ENCODE measurements at places on chromosomes 4 and X. TPM values are rescaled to one million over a fixed set of nuclear protein-coding genes. Genes with fewer than 3 reads are reported as not detected.

GRCh38 chr4:56222514-56222913, 164.8 kb downstream of the AASDH start:
- no peak for DNase-seq

- DNase-seq = no peak
Observed at GRCh38 chr4:135775909-135776308, 1574.3 kb upstream of the PABPC4L start.

- no peak for DNase-seq
Observed at GRCh38 chr4:73438048-73438447, 2.0 kb downstream of the AFP start.

DNA sequence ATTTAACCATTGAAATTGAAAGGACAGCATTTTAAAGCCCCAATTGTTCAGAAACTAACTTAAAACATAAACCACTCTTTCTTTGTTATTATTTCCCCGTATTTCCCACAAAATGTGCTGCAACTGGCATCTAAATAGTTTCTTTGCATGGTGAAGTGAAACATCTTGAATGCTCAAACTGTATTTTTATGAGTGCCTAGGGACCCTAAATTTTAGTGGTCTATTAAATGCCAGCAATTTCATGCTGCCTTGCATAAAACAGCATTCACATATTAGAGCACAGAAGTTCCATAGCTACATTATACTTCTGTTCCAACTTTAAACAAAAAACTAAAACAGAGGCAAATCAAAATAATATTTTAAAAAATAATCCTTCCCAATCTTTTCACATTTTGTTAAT, 5.4 kb downstream of the RAB28 start:
- DNase-seq = no peak

GRCh38 chr4:106039796-106040195, 144.5 kb downstream of the NPNT start:
- DNase-seq = no peak

GRCh38 chr4:38078590-38079421, 118.6 kb downstream of the PTTG2 start:
- no peak for DNase-seq

DNA sequence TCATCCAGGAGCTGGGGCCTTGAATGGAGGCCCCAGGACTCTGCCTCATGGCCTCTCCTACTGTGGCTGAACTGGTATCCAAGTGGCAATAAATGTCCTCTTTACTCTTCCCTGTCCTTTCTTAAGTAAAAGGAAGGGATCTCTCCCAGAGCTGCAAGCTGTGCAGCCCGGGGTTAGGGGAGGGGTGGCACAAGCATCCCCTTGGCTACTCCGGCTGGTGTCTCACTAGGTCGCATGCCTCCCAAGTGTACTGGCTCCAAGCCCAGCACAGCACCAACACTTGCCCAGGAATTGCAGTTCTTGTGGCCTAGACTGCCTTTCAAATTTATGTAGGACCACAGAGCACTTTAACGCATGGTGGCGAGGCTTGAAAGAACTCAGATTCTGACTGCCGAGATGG, 44.7 kb upstream of the MED14 start:
- no peak for DNase-seq

DNA sequence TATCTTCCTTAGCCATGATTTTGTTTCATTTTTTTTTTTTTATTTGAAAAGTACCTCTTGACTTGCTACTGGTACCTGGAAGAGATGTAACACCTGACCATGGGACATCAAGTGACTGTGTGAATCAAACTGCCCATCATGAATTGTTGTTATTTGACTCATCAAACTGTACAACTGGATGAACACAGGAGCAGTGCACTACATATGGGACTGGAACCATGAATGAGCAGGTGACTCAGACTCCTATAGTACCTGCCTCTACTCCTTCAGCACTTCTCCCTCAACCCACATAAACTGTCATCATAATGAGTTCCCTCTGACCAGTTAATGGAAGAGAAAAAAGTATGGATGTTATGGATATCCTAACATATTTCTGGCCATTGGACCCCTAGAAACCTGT, 15.9 kb upstream of the UBE2D3 start:
- no peak for DNase-seq

GRCh38 chr4:107996949-107997788, 7.5 kb downstream of the HADH start:
- DNase-seq = no peak

DNA sequence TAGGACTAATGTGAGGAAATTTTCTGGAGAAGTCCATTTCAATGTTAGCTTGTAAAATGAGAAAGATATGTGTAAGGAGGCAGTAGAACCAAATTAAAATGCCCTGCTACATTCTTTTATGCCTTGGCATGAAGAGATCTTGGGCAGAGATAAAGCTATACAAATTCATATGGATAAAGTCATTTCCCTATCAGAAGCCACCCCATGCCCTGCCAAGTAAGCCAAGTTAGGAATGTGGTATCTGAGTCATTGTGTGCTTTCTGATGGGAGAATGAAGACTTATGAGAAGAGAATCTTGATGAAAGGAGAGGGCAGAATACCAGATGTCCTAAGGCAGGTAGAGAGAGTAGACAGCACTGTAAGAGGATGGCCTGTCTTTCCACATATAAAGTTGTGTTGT, 83.7 kb downstream of the TEX13A start:
- DNase-seq = no peak

GRCh38 chr4:139711461-139711860, 45.8 kb downstream of the MGST2 start:
- DNase-seq = no peak

DNA sequence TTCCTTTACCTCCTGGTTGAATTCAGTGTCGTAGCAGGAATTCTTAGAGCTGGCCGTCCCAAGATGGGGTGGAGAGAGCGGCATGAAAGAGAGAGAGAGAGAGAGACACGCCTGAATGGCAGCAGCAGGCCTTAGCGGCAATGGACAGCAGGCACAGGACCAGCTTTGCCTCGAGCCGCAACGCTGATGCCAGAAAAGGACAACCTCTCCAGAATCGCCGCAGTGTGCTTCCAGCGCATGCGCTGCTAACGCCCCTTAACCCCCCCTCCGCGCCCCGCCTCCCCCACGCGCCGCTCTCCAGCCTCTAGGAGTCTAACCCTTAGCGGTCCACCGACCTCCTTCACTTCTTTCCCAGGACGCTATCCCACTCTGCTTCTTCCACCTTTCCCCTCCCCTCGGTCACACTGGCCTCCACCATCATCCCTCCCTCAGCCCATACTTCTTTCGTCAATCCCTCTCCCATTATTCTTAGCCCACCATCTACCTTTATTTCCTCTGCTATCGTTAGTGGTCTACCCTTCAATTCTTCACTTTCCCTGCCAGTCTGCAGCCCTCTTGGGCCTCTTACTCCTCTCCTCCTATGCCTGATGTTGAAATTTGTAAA, 10.5 kb upstream of the ZCCHC13 start:
- peak; percentile 75 for DNase-seq

- DNase-seq = no peak
Observed at GRCh38 chr4:12507868-12508481, 976.2 kb downstream of the RAB28 start.

- no peak for DNase-seq
Observed at GRCh38 chr4:174069848-174070330, 213.6 kb downstream of the FBXO8 start.

GRCh38 chr4:2944586-2945526, 18.4 kb downstream of the NOP14 start:
- no peak for DNase-seq

GRCh38 chr4:61202638-61203435, 2.7 kb downstream of the ADGRL3 start:
- peak; percentile 39 for DNase-seq

- no peak for DNase-seq
Observed at GRCh38 chrX:110145311-110145710, 142.4 kb downstream of the TMEM164 start.

GRCh38 chr4:6591781-6592180, 16.8 kb downstream of the MAN2B2 start:
- no peak for DNase-seq

DNA sequence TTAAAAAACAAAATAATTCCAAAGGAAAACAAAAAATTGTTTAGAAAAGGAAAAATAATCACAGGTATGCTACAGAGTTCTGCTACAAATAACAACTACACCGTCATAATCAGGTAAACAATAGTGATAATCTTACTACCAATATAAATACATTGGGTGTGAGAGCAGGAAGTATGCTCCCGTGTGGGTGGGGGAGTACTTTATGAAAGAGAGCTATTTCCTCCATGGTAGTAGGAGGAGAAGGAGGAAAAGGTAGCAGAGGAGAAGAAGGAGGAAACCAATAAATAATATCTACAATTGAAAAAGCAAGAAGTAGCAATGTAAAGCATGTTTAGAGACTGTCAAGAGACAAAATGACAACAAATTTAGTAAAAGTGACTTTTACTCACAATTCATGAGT, 35.1 kb downstream of the TEC start:
- DNase-seq = no peak

DNA sequence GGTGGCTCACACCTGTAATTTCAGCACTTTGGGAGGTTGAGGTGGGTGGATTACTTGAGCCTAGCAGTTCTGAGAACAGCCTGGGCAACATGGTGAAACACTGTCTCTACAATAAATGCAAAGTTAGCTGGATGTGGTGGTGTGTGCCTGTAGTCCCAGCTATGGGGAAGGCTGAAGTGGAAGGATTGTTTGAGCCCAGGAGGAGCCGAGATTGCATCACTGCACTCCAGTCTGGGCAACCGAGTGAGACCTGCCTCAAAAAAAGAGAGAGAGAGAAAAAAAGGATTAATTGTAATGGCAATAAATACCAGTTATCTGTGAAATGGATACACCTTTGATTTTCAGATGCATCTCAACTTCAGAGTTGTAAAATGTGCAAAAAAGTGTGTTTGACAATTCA, 58.8 kb downstream of the SPRY1 start:
- no peak for DNase-seq

DNA sequence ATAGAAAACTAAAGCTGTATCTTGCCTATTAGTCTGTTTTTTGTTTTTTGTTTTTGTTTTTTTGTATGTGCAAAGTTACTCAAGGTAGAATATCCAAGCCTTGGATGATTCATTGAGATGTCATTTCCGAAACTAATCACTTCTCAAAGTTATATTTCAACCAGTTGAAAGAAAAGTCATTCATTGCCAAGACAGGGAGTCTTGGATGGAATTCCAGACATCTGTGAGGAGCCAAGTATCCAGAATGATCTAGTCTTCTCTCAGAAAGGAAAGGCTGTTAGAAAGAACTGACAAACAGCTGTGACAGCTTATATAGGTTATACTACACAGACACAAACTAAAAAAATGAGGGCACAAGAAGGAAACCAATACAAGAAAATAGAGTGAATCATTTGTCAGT, 141.1 kb upstream of the NDST3 start:
- peak; percentile 9 for DNase-seq

GRCh38 chr4:105510245-105510644, 36.4 kb upstream of the PPA2 start:
- no peak for DNase-seq

DNA sequence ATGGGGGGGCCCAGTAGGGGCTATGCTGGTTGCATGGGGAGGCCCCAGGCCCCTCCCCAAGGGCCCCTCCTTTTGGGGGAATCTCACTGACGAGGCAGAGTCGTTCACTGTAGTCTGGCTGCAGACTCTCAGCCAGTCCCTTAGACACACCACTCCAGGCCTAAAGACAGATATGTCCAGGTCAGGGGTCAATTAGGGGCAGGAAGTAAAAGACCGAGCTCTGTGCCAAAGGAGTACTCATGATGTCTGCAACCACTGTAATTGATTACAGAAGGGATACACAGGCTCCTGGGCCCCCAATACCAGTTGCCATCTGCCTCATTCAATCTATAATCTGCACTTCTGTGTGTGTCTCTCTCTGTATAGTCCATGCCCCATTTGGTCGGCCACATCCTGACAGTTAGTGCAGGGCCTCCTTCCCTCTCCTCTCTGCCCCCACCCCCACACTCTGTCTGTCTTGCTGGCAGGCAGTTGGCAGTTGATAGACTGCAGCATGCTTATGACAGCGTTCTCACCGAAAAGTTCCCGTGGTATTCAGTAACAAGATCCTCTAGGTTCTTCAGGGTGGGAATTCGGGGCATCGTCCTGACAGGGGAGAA, 1.3 kb upstream of the CXorf65 start:
- DNase-seq = no peak

DNA sequence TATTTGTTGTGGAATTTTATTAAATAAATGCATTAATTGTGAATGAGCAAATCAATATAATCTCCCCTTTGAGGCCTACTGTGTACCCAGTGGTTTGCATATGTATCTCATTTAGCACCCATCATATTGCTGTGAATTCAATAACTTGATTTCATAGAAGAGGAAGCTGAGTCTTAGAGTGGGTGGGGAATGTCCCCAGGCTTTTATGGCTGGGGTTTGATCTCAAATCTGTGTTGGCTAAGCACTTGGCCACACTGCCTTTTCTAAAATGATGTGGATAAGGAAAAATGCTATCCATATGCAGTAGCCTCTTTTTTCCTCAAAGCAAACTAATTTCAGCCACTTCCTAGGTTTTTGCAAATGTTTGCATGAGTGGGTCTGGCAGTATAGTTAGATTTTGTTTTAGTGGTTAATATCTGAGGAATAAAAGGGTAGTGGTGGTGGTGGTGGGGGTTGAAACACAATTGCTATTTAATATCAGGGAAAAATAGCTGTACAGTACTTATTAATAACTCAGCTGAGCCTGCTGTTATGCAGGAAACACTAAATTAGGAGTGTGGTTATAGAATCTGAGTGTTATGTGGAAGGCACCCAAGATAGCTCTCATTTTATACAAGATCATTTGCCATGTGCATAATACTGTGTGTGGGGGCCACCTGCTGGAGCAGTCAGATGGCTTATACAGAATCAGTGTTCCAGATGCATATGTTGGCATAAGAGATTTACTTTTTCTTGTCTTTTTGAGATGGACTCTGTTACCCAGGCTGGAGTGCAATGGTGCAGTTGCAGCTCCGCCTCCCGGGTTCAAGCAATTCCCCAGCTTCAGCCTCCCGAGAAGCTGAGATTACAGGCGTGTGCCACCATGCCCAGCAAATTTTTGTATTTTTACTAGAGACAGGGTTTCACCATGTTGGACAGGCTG, 108.0 kb downstream of the TMEM131L start:
- peak; percentile 84 for DNase-seq

DNA sequence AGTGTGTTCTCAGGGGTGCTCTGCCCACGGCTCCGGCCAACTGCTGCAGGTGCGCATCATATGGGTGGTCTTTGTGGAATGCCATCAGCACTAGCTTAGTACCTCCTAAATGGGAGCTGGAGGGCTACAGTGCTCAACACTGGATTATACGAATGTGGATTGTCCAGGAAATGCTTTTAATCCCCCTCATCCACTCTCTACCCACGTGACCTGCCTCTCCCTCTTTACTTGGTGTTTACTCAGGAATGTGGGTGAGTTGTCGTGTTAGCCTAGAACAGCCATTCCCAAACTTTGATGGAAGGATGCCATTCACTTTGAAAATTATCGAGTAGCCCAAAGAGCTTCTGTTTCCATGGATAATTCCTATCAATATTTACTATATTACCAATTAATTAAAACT, 150.8 kb downstream of the PTTG2 start:
- DNase-seq = no peak

Gene PRDM5
- polyA plus RNA-seq = 10.0 TPM

Gene IL9R
- polyA plus RNA-seq = 0.32 TPM

Gene TMPRSS11F
- polyA plus RNA-seq = not detected

Gene GLUD2
- 3.2 TPM for polyA plus RNA-seq

Gene NBDY
- polyA plus RNA-seq = 46.7 TPM

Gene TAF7L
- polyA plus RNA-seq = 0.15 TPM

Gene FAM9C
- polyA plus RNA-seq = 0.28 TPM

Gene CXCL1
- polyA plus RNA-seq = not detected

Gene BCAP31
- 80.6 TPM for polyA plus RNA-seq

Gene TRO
- polyA plus RNA-seq = 127 TPM

Gene RPS6KA3
- 42.7 TPM for polyA plus RNA-seq

Gene GABRB1
- not detected for polyA plus RNA-seq

Gene CCKAR
- polyA plus RNA-seq = not detected

Gene TMEM31
- polyA plus RNA-seq = 1.1 TPM

Gene ALG13
- polyA plus RNA-seq = 33.8 TPM

Gene CDKL2
- not detected for polyA plus RNA-seq

Gene SMIM9
- not detected for polyA plus RNA-seq

Gene TMEM154
- polyA plus RNA-seq = 0.83 TPM

All from hindlimb muscle (tissue), 1 donor.